Spinal cord (tissue), 10 donors: ENCODE measurements at places on chromosomes 2 and 18. TPM values are rescaled to one million over a fixed set of nuclear protein-coding genes. Genes with fewer than 3 reads are reported as not detected.

- no peak for DNase-seq
Observed at GRCh38 chr2:104433657-104434056, 420.3 kb upstream of the POU3F3 start.

GRCh38 chr2:162579169-162579568, 235.2 kb downstream of the GCA start:
- DNase-seq: peak; percentile 10

GRCh38 chr2:239691720-239692119, 290.9 kb upstream of the HDAC4 start:
- no peak for DNase-seq

DNA sequence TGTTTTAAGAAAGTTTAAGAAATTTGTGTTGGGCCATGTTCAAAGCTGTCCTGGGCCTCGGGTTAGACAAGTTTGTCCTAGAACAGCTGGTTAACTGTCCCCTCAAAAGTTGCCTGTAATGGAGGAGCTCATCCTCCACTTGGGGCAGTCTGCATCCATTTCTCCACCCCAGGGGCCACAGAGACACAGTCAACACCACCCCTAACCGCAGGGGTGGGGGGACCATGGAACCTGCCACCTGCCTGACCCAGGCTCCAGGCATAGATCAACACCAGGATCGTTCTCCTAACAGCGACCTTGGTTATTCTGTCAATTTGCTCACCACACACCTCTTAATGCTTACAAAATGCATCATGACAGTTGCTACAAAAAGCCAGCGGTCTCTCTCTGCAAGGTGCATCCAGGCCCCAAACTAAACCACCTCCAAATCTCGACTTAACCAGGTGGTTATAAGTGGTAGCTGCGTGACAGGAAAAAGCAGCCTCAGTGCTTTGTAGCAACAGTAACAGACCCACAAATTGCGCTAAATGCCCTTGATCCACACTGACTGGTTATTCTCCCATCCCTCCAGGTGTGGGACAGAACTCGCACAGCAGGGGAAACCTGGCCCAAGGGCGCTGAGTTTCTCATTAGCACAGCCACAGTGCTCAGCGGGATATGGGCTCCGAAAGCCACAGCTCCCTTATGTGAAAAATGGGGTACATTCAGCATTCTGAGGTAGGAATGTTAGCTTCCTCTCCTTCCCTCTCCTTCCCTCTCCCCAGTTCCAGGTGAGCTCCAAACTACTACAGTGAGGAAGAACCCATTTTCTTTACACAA, 48.0 kb downstream of the HDLBP start:
- no peak for DNase-seq

DNA sequence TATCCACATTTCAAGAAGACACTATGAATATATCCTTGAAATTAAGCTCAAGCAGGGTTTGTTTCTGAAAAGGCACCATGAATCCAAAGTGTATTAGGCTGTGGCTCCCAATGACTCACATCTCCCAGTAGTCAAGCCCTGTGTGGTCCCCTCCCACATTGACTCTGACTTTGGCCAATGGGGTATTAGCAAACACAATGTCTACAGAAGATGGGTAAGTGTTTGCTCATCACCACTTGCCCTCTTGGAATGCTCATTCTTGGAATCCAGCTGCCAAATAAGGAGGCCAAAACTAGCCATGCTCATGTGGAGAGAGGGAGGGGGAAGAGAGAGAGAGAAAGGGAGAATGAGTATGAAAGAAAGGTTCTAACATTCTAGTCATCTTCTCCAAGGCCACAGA, 490.0 kb downstream of the TXNL1 start:
- DNase-seq: no peak

- no peak for DNase-seq
Observed at GRCh38 chr2:229775614-229776313, 61.4 kb upstream of the DNER start.

GRCh38 chr18:49690312-49690711, 123.0 kb downstream of the ACAA2 start:
- DNase-seq: no peak

DNA sequence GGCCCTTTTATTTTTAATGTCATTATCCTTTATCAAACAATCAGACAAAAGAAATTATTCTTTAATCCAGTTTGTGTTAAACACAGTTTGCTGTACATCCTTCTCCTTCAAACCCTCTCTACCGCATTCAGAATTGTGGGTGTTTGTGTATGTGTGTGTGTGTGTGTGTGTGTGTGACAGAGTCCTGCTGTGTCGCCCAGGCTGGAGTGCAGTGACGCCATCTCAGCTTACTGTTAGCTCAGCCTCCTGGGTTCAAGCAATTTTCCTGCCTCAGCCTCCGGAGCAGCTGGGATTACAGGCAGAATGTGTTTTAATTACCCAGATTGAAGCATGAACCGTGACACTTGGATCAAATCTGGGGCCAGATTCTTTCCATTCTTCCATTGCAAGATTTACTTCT, 723.7 kb downstream of the DCDC2C start:
- no peak for DNase-seq

DNA sequence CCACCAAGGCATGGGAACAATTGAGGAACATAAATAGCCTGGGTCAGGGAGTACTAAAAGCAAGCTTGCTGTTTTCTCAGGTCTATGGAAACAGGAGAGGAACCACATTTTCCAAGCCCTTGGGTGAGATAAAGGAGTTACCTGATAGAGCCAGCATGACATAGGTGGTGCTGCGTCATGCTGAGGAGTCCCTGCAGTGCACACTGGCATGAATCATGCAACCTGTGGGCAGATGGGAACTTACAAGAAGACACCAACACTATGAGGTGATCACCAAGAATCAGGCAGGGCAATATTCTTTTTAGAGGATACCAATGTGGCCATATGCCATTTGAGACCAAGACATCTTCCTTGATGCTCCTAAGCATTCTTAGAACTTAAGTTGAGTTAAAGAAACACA, 531.8 kb downstream of the ZEB2 start:
- no peak for DNase-seq

- no peak for DNase-seq
Observed at GRCh38 chr2:205103699-205104098, 558.4 kb downstream of the PARD3B start.

GRCh38 chr2:73963385-73964120, 21.2 kb upstream of the TET3 start:
- no peak for DNase-seq

DNA sequence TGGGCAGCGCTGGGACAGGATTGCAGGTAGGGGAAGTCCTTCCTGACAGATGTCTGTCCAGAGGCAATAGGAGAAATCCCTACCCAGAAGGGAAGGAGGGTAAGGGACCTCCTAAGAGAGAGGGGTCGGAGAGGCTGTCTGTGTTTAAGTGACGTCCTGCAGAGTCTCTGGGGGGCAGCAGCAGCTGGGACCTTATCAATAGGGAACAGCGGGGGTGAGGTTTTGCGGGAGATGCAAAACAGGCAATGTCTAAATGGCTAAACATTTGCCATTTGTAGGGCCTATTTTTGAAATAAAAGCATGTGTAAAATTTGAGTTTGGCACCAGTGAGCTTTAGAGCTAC, 108.7 kb upstream of the HS6ST1 start:
- no peak for DNase-seq

- DNase-seq: no peak
Observed at GRCh38 chr18:6574631-6575030, 154.9 kb upstream of the ARHGAP28 start.

The HOXD8 gene
- polyA plus RNA-seq: 29.9 TPM

- DNase-seq: peak; percentile 57
Observed at GRCh38 chr2:28365158-28365557, 27.5 kb upstream of the FOSL2 start.

DNA sequence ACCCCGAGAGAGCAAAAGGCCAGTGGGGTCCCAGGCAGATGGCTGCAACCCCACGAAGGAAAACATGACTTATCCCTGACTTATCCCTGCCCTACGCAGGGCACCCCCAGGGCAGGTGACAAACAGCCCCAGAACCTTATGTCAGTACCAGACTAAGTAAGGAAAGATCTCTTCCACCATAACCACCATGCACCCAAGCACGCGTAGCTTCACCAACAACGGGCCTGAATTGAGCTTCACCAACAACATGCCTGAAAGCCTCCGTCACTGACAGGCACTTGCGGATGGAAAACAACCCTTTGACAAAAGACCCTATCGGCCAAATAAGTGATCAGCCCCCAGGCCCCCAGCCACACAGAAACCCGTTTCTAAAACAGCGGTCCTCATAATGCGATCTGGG, 34.1 kb downstream of the HDAC4 start:
- DNase-seq: no peak

GRCh38 chr18:72986103-72986502, 118.3 kb upstream of the NETO1 start:
- DNase-seq: no peak

The ACVR1C gene
- 2.1 TPM for polyA plus RNA-seq

DNA sequence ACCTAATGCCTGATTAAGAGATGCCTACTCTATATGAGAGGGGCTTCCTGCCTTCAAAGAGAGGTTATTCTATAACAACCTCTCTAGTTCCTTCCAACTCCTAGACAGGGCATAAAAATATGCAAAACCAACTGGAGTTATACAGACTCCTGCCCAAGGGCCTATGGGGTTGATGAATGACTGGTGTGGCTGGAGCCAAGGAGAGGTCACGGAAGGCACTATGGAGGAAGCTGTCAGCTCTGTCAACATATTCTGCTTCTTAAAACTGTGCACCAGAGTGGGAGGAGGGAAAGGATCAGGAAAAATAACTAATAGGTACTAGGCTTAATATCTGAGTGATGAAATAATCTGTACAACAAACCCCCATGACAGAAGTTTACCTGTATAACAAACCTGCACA, 120.9 kb upstream of the CDC42EP3 start:
- no peak for DNase-seq

DNA sequence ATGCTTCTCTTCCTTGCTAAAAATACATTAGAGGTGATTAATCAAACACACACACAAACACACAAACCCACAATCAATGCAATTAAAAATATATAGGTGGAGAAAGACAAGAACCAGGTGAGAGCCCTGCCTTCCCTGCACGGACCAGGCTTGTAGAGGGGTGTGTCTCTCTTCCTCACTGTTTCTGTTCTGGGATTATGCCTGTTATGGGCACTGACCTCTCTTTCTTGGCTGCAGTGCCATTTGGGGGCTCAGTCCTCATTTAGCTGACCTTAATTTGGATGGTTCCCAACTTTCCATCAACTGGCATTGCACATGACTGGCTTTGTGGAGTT, 89.8 kb downstream of the SH3RF3 start:
- DNase-seq: no peak

The GCG gene
- not detected for polyA plus RNA-seq

GRCh38 chr2:133945089-133945488, 308.8 kb upstream of the MGAT5 start:
- DNase-seq: no peak

DNA sequence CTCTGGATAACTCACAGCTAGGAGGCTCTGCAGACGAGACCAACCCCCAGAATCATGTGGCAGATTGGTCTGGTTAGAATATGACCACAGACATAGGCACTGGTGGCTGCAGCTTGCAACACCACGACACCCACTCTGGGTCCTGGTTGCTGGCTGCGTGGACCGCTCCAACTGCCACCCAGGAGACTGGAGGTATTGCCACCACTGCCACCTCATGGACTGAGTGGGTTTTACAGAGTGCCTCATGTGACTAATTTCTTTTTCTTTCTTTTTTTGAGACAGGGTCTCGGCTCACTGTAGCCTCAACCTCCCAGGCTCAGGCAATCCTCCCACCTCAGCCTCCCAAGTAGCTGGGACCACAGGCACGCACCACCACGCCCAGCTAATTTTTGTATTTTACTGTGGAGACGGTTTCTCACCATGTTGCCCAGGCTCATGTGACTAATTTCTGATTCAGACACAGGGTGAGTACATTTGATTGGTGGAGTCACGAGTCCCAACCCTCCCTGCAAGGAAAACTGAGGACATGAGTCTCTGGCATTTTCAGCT, 29.9 kb upstream of the NT5DC4 start:
- peak; percentile 43 for DNase-seq

DNA sequence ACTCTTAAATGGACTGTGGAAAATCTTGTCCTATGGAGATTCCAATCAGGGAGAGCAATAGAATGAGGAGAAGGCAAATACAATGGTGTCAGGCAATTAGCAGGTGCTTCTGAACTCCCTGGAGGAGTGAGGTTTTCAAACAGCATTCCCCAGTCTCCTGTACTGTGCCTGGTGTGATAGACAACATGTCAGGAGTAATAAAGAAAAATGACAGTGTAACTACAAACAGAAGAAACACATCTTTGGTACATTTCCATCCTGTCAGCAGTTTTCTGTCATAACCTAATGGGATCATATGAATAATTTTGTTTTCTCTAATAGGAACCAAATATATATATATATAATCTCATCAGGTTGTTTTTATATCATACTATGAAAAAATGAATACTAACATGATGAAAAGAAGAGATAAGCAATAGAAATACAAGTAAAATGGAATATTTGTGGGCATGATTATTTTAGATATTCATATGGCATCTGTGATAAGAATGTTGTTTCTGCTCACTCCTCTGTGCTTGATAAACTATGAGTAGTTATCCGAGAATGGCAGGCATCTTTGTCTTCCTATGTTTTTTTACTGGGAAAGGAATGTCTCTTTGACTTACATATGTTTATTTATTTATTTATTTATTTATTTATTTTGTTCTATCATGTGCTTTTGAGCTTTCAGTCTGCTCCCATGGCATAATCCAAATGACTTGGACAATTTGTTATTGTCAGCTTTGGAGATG, 441.7 kb downstream of the TXNL1 start:
- DNase-seq: no peak

GRCh38 chr18:76842837-76843530, 20.6 kb downstream of the ZNF236 start:
- DNase-seq: no peak

The RFTN2 gene
- polyA plus RNA-seq: 81.2 TPM

DNA sequence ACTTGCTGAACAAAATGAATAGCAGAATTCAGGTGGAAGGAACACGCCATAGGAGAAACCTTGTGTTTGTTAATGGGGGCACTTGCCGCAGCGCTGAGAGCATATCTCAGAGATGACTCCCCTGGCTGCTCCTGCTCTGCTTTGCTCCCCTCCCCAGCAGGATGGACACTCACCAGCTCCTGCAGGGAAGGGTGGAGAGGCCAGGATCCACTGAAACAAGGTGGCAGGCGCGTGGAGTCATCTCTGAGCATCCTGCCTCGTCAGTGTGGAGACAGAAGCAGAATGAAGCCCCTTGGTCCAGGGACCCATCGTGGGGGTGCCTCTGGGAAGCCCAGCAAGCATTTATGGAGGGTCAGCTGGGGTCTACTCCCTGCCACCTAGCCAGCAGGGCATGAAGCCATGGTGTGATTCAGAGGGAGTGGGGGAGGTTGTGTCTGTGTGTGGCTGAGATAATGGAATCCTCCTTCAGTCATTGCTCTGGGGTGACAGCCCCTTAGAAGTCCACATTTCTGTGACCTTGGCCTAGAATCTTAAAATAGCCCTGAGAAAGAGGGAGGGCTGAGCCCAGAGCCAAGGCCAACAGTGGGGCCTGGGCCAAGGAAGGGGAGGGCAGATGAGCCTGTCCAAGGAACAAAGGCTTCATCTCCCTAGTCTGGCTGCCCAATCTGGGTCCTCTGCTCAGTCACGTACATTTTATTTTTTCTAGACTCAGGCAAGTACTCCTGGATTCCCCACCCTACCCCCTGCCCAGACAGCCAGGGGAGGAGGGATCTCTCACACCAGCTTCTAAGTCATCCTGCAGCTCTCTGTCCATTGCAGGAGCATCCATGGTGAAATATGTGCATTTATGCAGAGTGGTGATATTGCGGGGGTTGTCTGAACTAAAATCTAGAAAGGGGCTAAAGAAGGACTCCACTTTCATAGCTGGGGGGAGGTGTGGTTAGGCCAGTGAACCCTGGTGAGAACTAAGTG, 215.4 kb downstream of the ZBTB7C start:
- no peak for DNase-seq

GRCh38 chr18:35389095-35389618, 12.0 kb upstream of the ZNF396 start:
- no peak for DNase-seq

GRCh38 chr2:83273322-83273721, 1185.8 kb downstream of the SUCLG1 start:
- DNase-seq: no peak

The IL1R1 gene
- polyA plus RNA-seq: 3.8 TPM
